Occipital lobe (tissue), 3 donors: ENCODE measurements at places on chromosomes 5 and 9. TPM values are rescaled to one million over a fixed set of nuclear protein-coding genes. Genes with fewer than 3 reads are reported as not detected.

ELOVL7 gene
- total RNA-seq, result 8.7 TPM

PLAC8L1 gene
- total RNA-seq, result not detected

RXRA gene
- 6.6 TPM for total RNA-seq

BSPRY gene
- not detected for total RNA-seq

GAS1 gene
- total RNA-seq, result 33.5 TPM

BTNL9 gene
- total RNA-seq, result 0.78 TPM

SLC36A2 gene
- not detected for total RNA-seq

SLC1A3 gene
- 243 TPM for total RNA-seq

MOCS2 gene
- total RNA-seq, result 43.5 TPM

FAM169A gene
- 90.6 TPM for total RNA-seq

FCHO2 gene
- total RNA-seq, result 74.4 TPM

GLE1 gene
- 18.9 TPM for total RNA-seq

ENHO gene
- total RNA-seq, result 37.6 TPM

IFNA21 gene
- total RNA-seq, result not detected

IFNA2 gene
- not detected for total RNA-seq

CARTPT gene
- total RNA-seq, result not detected
